ENCODE measurements at places on chromosomes 11 and 22.
A peak's percentile ranks its signal among the peaks of the same experiment; 100 is the strongest.

DNA sequence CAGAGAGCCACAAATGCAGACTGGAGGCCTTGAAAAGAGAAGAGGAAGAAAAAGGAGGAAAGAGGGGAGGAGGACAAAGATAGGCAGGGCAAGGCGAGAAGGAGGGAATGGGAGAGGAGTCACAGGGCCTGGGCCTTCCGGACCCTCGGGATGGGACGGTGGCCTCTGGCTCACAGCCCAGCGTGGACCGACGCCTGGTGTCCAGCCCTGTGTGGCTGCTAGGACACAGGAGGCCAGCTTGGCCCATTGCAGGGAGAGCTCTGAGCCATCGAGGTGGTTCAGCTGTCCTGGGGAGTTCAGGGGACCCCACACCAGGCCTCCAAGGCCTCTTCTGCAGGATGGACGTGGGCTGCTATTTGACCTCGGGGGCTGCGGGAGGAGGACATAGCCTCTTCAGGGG is 9.4 kb downstream of the MYO7A start:
- no peak for DNase-seq

DNA sequence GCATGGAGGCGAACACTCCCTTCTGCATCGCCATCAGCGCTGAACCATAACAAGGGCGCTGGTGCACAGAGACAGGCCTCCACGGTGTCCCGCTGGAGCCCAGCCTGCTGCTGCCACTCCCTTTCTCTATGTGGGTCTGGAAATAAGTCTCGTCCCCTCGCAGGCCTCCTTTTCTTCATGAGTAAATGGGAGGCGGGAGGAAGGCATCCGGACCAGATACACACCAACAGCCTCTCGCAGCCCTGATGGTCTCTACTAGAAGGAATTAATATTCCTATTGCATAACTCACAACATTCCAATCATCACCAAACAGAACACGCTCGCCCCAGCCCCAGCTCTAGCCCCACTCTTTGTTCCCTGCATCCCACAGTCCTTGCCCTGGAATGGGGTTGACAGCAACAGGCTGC is 14.9 kb downstream of the RASD2 start:
- DNase-seq = no peak

GRCh38 chr11:102940714-102941588 is 14.6 kb downstream of the MMP13 start:
- DNase-seq = peak; percentile 21

GRCh38 chr11:9765320-9766101 is 101.6 kb downstream of the SWAP70 start:
- DNase-seq = no peak

DNA sequence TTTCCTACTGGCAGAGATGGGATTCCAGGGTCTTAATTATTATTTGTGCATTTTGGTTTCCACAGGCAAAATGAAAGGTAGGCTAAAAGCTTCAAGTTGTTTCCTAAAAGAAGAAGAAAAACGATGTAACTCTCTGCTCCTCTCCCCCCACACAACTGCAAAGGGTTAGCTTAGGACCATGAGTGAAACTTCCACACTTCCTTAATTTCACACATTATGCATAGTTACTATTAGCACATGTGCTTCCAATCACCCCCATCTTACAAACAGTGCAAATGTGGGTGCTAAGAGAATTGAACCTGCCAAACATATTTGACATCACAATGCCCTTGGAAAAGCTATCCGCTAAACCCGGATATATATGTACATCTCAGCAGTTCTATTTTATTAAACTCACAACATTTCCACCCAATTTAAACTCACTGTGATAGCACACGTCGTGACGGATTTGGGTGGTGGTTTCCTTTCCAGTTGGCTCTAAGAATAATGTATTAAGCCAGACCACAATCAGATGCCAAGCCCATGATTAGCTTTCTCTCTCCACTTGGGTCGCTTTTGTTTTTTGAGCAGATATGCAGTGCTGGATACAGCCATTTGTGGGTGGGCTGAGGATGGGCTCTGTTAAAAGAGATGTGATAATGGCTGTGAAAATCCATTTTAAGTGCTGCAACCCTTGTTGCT is 245.0 kb upstream of the POU2AF2 start:
- DNase-seq = no peak

GRCh38 chr11:116096272-116096995 is 592.2 kb upstream of the CADM1 start:
- DNase-seq = no peak

GRCh38 chr11:113234888-113235287 is 79.5 kb upstream of the TTC12 start:
- DNase-seq = no peak
